ENCODE measurements at places on chromosomes 7 and 10.
A peak's percentile ranks its signal among the peaks of the same experiment; 100 is the strongest.

- DNase-seq: peak; percentile 86
Measured at GRCh38 chr7:6020371-6021286, 10.5 kb upstream of the ANKRD61 start.

GRCh38 chr10:117965984-117966383, 80.8 kb downstream of the RAB11FIP2 start:
- no peak for DNase-seq

- DNase-seq: no peak
Measured at GRCh38 chr7:88091988-88092675, 127.7 kb downstream of the SRI start.

GRCh38 chr7:28520074-28521015, 108.0 kb downstream of the CREB5 start:
- DNase-seq: no peak

DNA sequence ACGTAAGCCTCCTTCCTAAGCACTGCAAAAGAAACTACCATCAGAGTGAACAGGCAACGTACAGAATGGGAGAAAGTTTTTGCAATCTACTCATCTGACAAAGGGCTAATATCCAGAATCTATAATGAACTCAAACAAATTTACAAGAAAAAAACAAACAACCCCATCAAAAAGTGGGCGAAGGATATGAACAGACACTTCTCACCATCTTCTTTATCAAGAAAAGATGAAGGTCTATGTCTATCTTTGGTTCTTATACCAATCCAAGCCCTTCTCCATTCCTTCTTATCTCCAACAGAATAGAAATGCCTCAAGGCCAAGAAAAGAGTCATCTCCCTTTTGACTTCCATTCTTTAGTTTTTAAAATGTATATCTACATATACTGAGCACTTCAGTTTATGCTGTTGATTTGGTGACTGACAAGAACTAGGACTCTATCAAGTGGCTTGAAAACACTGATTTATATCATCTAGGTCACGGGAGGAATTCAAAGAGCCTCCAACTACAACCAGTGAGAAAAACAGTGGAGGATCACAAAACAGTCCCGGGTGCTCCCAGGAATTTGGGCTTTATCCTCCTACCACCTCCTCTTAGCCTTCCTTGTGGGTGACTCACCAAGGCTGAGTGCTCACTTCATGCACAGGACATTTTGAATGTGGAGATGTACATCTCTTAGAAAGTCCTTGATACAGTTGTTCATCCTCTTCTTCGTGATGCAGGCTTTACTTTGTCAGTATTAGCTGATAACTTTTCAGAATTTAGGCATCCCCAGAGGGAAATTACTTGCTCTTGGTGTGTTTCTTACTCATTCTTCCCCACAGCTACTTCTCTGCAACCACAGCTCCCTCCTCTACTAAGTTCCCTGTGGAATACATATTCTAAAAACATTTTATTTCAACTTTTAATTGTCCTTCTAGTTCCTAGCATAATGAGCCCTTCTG, 15.4 kb downstream of the TAS2R41 start:
- no peak for DNase-seq

GRCh38 chr10:4426866-4427265, 399.1 kb upstream of the AKR1E2 start:
- DNase-seq: no peak

DNA sequence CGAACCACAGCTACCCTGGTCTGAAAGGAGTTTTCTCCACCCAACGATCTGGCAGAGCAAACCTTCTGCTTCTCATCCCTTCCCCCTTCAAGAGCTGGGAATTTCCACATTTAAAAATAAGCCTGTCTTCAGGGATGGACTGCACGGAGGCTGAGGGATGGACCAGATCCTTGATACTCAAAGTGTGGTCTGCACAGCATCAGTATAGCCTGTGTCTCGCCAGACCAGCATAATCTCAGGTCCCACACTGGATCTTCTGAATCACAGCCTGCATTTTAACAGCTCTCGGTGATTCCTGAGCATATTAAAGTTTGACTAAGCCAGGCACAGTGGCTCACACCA, 7.1 kb downstream of the KCNMA1 start:
- DNase-seq: no peak

- no peak for DNase-seq
Measured at GRCh38 chr7:139648941-139649425, 125.5 kb downstream of the CLEC2L start.

- DNase-seq: no peak
Measured at GRCh38 chr7:157502701-157503111, 165.9 kb downstream of the DNAJB6 start.

GRCh38 chr10:133158756-133159610, 1.0 kb upstream of the KNDC1 start:
- DNase-seq: no peak

DNA sequence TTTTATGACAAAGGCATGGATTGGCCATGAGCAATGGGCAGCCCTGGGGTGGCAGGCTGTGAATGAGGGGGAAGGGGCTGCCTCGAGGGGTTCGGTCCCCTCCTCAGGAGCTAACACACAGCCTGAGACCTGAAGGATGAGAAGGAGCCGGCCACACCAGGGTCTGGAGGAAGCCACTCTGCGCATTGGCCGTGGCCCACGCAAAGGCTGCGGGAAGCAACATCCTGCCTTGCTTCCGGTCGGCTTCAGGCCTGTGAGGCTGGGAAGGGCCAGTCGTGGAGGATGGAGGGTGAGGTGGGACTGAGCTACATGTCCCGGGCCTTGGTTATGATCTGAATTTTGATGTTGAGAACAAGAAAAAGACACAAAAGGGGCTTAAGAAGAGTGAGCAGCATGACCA, 49.4 kb downstream of the RGS10 start:
- no peak for DNase-seq

DNA sequence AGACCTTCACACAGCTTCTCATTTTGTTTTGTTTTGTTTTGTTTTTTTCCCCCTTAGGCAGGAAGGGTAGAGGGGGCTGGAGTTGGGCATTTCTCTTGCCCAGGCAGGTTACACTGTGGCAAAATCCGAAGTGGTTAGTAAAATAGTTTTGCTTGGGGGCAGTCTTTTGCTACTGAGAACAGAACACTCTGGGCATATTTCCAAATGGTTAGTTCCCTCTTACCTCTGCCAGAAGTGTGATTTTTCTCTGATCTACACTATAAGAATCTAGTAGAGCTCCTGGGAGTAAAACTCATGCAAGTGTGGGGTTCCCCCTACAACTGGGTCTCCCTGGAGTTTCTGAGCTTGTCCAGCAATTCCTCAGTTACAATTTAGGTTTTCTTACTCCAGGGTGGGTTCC, 61.7 kb downstream of the NPS start:
- DNase-seq: no peak

DNA sequence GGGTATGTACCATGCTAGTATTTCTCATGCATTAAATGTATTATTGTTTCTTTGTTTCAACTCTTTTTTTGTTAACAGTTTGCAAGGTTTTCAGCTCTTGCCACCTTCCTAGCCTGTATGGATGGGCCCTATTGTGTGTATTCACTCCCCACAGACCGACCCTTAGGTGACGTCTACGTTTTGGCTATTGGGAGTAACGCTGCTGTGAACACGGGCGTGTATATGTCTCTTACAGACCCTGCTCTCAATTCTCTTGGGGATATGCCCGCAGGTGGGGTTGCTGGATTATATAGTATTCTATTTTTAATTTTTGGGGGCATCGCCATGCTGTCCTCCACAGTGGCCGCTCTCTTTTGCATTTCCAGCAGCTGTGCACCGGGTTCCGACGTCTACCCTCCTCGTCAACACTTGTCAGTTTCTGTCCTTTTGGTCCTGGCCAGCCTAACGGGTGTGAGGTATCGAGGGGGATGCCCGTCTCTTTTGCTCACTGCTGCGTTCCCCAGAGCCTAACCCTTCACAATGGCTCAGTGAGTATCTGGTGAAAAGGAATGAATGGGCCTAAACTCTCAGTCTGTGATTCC, 64.1 kb upstream of the GNA12 start:
- DNase-seq: no peak

Data from NCI-H774 (cell line).